ENCODE measurements at places on chromosomes 1 and 21.

DNA sequence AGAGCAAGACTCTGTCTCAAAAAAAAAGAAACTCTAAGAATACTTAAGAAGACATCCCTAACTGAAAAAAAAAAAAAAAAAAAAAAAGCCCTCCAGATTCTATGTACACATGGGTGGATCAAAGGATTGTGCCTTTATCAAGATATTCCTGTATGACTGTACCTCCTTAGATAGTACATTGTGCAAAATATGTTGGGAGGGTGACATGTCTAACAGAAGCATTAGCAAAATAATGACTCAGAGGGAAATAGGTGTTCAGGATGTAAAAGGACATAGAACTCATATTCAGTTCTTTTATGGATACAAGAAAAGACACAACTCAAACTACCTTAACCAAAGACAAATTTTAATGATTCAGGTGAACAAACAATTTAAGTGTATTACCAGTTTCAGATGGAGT is 269.8 kb upstream of the KAZN start:
- no peak for DNase-seq

DNA sequence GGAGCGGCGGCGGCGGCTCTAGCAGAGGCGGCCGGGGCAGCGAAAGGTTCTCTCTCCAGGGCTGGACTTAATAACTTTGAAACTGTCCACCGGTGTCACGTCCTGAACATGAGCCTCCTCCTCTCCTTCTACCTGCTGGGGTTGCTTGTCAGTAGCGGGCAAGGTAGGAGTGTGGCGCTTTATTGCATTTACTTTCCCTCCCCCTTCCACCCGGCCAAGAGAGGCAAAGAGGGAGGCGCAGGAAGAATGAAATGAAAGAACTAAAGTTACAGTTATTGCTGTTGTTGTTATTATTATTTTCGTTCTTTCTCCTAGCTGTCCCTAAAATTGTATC is 214 bp downstream of the NCAM2 start:
- no peak for DNase-seq

GRCh38 chr1:69985901-69986439 is 219.4 kb downstream of the LRRC40 start:
- peak; percentile 32 for DNase-seq

GRCh38 chr1:237258871-237259270 is 216.9 kb downstream of the RYR2 start:
- DNase-seq, result no peak

GRCh38 chr1:179036844-179037465 is 11.3 kb downstream of the FAM20B start:
- DNase-seq, result peak; percentile 27

DNA sequence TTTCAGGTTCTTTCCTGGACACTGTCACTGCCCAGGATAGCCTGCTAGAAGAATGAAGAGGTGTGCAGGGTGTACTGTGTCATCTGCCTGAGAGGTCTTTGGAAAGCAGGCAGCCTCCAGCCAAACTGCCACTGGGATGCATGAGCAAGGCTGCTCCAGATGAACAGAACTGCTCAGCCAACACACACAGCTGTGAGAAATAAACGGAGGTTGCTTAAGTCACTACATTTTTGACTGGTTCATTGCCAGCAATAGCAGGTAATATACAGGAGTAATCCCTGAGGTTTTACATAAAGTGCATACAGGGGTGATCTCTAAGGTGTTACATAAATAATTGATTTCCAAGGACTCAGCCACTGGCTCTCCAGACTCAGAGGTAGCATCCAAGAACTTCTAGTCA is 516.9 kb downstream of the BRINP3 start:
- DNase-seq, result no peak

GRCh38 chr1:37096523-37096922 is 62.2 kb upstream of the GRIK3 start:
- no peak for DNase-seq

DNA sequence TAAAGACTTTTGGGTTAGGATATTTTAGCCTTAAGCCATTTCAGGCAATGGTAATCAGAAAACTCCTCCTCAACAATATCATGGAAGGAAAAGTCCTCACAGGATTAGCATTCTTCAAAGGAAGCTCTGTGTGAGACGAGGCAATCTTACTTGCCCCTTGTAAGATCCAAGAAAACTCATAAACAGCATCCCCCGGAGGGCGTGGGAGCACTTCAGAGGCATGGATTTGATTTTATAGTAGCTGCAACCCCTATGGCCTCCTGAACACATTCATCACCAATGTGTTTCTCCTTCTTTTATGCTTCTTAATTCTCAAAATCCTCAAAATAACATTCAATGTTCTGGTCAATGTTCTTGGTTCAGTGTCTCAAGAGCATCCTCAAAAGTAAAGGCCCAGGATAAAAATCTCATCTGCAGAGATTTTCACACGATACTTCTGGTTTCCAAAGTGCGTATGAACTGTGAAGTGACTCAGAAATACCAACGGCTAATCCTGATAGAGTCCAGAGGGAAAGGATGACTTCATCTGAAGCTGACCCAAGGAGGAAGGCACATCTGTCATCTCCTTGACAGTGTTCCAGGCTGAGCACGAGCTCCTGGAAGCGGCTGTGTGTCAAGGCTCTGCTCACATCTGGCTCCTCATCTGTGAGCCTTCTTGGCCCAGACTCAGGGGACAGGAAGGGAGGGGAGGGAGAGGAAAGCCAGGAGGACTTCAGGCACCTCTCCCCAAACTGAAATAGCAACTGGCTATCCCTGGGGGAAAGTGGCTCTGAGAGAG is 49.3 kb upstream of the PSEN2 start:
- peak; percentile 89 for DNase-seq
